Activated naive CD4-positive, alpha-beta T cell treated with Interleukin-2 at 50 U/mL for 16 hours (primary cell): ENCODE measurements at places on chromosomes 6 and 20.

DNA sequence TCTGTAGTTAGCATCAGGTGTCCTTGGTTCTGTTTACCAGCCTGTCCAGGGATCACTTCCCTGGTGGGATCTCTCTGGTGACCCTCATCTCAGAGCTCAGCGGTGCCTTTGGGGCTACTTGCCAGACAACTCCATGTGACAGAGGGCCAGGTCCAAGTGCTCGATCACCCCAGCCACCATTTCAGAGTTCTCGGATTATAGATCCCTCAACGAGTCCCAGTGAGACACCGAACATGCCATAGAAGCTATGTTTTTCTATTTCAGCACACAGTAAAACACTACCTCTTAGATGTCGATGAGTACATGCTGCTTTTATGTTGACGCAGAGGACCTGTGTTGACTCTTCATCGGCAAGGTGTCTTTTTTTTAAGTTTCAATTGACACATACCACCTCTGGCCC is 170.1 kb upstream of the AKAP12 start:
- no peak for DNase-seq

DNA sequence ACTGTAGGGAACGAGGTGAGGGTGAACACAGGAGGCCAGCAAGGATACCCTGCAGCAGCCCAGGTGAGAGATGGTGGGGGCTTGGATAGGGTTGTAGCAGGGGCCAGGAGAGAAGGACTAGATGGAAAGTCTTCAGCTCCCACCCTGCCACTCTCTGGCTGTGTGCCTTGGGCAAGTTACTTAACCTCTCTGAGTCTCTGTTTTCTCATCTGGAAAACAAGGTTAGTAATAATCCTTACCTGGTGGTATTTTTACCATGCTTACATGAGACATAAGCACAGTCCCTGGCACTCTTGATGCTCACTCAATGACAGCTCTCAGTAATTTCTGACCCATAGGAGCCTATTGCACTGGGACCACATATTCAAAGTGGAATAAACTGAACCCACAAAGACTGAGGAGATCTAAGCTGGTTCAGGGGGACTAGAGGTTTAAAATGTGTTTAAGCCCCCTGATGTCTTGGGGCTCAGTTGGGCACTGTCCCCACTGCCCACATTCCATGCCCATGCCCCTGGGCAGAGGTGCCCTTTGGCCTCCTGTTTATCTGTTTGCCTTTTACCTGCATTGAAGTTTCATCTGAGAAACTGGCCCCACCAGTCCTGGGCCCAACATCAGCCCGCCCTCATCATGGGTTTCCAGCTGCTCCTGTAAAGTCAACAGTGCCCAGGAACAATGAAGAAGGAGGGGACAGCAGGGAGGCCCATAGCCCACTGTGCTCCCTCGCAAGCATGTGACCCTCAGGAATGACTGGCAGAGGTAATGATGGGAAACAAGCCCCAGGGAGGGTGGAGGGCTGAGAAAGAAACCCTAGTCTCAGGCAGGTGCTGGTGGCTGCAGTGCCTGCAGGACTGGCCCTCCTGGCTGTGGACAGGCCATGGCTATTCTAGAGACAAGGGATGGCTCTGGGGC is 104.0 kb downstream of the VEGFA start:
- no peak for DNase-seq

DNA sequence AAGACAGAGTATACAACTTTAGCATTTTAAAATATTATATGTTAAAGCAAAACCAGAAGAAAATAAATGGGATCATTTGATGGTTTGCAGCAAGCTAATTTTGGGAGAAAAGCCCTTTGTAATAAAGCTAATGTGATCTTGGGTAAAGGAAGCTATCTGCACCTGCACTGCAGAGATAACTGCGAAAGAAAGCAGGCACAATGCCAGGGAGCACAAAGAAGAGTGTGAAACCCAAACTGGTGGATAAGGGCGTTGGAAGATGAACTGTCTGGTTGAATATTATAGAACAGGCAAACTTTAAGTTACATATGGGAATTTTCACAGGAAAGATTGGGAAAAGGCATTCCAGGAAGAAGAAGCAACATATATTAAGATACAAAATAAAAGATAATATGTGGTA is 179.2 kb upstream of the KHDRBS2 start:
- no peak for DNase-seq

DNA sequence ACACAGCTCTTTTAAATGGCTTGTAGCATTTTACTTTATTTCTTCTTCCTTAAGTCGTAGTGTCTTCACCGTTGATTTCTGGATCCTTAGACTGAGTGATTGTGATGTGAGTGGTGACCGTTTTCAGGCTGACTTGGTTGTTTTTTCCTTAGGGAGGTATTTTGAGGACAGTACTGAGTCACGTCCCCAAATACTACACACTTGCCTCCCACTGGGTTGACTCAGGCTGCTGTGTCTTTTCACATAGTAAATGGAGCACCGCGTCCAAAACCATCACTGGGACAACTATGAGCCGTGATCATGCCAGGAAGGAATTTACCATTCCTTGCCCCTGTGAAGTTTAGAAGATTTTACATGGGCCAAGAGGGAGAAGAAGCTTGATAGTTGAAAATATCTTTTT is 174.1 kb downstream of the FARS2 start:
- no peak for DNase-seq

GRCh38 chr20:11301699-11302098 is 616.0 kb upstream of the BTBD3 start:
- DNase-seq, result no peak

DNA sequence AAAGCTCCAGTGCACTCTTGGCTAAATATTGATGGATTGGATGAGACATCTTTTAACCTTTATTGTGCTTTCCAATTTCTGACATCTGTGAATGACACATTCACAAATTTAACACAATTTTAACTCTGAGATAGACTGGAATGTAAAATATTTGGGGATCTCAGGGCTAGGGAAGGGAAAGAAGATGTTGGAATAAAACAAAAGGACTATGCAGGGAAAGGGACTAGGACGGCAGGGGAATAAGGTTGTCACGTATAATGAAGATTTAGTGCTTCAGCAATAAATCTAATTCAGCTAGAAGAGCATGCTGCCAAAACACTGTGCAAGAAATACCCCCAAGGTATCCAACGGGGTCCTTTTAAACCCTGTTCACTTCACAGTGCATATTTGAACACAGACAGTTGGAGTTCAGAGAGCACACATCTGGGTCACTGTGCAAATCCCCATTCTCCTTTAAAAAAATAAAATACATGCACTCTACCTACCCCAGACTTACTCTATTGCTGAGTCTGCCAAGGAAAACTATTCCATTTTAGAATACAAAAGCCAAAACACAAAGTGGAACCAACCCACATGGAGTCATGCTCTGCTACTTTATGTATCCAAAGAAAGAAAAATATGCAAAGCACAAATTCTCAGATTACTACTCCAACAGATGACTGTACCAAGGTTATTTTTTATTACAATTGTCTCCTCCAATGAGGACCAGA is 151.0 kb upstream of the RSPO3 start:
- no peak for DNase-seq

DNA sequence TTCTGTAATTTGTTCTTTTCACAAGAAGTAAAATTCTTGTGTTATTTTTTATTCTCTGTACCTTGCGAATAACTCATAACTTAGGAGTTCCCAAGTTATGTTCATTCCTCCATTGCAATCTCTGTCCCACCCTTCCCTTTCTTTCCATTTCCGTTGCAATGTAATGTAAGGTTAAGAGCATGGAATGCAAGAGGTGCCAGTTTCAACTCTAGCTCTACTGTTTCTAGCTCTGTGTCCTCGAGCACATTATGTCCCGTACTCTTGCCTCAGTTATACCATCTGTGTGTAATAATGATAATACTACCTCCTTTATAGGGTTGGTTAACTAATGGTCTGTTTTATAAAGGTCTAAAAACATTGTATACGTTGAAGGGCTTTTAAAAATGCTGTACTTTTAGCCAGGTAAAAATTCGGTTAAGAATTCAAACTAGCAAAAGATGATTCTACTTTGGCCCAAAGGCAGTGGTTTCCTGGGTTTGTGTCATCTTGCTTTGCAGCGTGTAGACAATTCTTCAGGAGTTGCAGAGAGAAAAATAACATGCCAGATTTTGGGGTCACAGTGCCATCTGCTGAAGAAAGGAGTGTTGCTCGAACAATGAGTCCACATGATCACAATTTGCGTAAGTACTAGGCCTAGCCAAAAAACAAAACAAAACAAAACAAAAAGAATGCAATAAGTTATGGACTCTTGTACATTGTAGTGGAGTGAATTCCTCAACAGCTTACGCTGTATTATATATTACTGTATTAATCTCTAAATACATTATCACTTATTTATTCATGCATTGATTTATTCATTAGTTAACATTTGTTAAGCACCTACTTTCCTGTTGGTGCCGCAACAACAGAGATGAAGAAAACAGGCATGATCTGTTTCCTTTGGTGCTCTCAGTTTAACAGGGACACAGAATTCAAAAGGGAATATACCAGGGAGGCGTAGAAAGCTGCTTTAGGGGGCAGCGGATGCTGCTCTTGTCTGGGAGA is 10.0 kb upstream of the PFDN4 start:
- no peak for DNase-seq

DNA sequence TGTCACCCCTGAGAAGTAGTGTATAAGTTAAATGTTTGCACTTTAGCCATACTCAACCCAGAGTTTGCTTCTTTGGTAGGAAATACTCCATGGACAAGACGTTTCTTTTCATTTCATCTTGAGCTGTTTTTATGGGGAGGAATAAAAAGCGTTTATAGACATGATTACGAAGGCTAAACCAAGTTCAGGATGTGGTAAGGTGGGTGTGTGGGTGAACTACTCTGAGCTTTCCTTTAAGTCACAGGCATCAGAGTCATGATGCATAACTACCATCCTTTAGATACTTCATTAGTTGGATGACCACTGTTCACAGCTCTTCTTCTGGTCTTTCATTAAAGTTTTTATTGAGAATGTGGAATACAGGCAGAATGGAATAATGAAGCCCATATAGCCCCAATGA is 48.9 kb downstream of the EBF4 start:
- peak; percentile 33 for DNase-seq

GRCh38 chr20:62728781-62729300 is 20.2 kb downstream of the NTSR1 start:
- DNase-seq, result no peak

DNA sequence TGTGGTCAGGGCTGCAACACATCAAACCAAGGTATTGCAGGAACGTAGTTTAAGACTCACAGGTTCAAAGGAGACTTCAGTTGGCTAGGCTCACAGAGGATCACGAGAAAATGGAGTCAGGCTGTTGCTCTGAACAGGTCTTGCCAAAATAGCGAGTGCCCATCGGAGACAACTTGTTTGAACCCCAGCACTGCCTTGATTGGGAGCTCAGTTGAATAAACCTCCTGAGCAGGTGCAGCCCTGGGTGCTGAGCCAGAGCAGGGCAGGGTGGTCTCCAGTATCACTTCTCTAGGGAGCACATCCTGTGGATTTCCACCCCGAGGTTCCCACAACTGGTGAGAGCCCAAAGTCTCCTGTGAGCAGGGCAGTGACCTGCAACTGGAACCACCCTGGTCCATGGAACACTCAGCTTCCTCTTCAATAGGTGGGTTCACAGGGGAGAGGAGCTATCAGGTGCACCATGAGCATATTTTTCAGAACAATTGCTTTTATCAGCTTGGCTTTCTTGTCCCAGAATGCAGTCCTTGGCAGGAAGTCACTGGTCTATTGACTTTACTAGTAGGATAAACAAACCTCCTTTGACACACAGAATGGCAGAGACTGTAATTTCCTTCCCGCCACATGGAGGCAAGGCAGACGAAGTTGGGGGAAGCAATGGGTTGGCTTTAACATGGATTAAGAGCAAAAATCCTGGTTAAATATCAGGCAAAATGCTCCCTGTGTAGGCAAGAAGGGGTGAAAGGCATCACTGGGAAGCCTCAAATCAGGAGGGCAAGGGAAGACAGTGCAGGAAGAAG is 267.7 kb upstream of the FOXQ1 start:
- DNase-seq, result no peak

GRCh38 chr6:146028252-146028795 is 538 bp upstream of the GRM1 start:
- DNase-seq, result peak; percentile 16

DNA sequence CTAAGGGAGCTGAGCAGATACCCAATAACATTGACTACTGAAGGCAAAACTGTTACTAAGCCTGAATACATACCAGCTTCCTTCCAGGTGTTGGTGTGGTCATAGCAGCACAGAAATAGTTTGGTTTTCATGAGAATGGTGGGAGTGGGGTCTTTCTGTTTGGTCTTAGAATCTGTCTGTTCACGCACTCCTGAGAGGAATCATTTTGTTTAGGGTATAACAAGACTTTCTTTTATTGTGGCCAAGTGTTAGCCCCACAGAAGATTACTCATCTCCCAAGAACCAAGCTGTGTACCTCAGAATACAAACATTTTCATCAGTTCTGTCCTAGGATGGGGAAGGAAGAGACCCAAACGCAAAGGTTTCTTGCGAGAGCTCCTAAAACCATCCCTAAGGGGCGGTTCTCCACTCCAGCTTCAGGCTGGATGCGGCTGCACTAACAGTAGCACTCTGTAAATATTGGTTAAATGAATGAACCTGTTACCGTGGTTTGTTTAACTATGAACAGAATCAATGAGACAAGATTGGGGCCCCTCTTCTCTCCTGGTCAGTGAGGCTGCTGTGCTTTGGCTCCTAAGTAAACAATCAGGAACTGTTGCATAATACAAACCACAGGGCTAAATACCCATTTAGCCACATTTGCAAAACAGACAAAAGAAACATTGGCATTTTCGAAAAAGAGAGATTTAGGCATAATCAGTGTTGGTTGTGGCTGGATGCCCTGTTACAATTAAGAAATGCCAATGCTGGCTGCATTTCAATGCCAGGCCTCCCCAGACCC is 44.9 kb downstream of the SNAP25 start:
- DNase-seq, result no peak

- no peak for DNase-seq
These were observed 5.9 kb downstream of the TP53TG5 start for GRCh38 chr20:45372241-45372640.

- no peak for DNase-seq
These were observed 478.5 kb downstream of the PKHD1 start for GRCh38 chr6:51608932-51609331.

- DNase-seq, result no peak
These were observed 107.3 kb downstream of the TFAP2B start for GRCh38 chr6:50925981-50926380.

GRCh38 chr20:49187330-49187850 is 744 bp downstream of the STAU1 start:
- DNase-seq, result peak; percentile 33

GRCh38 chr6:40907198-40907701 is 131.8 kb downstream of the UNC5CL start:
- no peak for DNase-seq

DNA sequence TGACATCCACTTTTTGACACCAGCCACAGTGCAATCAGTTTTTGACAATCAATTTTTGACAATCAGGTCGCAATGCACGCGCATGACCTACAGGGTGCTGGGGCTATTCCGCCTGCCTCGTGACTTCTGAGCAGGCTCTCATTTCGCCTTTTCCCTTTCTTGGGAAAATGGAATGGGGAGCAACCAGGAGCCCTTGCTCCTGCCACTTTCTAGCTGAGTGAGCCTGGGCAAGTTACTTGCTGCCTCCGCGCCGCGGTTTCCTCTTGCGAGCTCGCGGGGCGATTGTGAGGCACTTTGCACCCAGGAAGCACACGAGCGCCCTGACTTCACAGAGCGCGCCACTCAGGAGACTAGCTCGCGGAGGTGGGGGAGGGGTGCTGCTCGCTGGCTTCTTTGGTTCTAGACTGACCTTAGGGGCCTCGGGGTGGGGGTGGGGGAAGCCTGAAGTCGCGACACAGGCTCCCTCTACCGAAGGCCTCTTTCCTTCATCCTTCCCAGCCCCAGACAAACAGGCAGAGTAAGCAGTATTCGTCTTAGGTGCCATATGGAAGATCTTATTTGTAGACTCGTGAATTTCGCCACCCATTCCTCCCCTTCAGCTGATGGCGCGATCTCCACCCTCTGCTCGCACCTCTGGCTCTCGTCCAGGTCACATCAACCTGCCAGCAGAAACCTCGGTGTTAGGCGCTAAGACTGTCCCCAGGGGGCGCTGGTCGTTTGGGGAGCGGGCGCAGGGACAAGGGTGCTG is 4.6 kb downstream of the TP53TG5 start:
- DNase-seq, result peak; percentile 89
